Vein endothelial cell (primary cell): ENCODE measurements at places on chromosomes 16 and 17. TPM values are rescaled to one million over a fixed set of nuclear protein-coding genes. Genes with fewer than 3 reads are reported as not detected.

CXCL16 gene
- total RNA-seq = 2.0 and 3.9 TPM in 2 replicates

CYBC1 gene
- total RNA-seq = 44.9 and 58.5 TPM in 2 replicates

ZNF423 gene
- 8.6 and 13.1 TPM in 2 replicates for total RNA-seq

C1QL1 gene
- not detected in 2 replicates for total RNA-seq

PGAP3 gene
- total RNA-seq = 3.6 and 4.9 TPM in 2 replicates

SHISA6 gene
- not detected in 2 replicates for total RNA-seq

KRTAP17-1 gene
- not detected in 2 replicates for total RNA-seq

SLC5A11 gene
- 0.38 TPM in 1 of 2 replicates, not detected in the other for total RNA-seq

CDH1 gene
- not detected in 2 replicates for total RNA-seq
